ENCODE measurements at places on chromosomes 12 and 14.

DNA sequence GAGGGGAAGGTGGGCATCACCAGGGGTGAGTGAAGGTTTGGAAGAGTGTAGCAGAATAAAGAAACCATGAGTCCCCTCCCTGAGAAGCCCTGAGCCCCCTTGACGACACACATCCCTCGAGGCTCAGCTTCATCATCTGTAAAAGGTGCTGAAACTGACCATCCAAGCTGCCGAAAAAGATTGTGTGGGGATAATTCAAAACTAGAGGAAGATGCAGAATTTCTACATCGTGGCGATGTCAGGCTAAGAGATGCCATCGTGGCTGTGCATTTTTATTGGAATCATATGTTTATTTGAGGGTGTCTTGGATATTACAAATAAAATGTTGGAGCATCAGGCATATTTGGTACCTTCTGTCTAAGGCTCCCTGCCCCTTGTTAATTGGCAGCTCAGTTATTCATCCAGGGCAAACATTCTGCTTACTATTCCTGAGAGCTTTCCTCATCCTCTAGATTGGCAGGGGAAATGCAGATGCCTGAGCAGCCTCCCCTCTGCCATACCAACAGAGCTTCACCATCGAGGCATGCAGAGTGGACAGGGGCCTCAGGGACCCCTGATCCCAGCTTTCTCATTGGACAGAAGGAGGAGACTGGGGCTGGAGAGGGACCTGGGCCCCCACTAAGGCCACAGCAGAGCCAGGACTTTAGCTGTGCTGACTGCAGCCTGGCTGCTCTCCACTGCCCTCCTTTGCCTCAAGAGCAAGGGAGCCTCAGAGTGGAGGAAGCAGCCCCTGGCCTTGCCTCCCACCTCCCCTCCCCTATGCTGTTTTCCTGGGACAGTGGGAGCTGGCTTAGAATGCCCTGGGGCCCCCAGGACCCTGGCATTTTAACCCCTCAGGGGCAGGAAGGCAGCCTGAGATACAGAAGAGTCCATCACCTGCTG lies 7.0 kb downstream of the SERPINA1 start:
- no peak for DNase-seq

DNA sequence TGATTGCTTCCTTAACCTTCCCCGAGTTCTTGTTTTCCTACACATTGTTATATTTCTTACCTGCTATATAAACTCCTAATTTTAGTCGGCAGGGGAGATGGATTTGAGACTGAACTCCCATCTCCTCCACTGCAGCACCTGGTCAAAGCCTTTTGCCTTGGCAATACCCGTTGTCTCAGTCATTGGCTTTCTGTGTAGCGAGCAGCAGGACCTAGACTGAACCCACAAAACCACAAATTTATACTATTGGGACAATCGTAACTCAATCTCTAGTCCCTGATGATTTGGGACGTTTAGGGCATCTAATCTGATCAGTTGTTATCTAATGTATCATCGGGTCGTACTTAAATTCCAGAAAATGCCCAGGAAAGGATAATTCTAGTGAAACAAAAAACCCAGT lies 37.8 kb upstream of the BAZ1A start:
- no peak for DNase-seq

- DNase-seq = peak; percentile 40
These were observed 31.5 kb upstream of the PTGDR start for GRCh38 chr14:52235866-52236510.

- DNase-seq = no peak
These were observed 490.4 kb upstream of the ATP2B1 start for GRCh38 chr12:90199006-90199405.

DNA sequence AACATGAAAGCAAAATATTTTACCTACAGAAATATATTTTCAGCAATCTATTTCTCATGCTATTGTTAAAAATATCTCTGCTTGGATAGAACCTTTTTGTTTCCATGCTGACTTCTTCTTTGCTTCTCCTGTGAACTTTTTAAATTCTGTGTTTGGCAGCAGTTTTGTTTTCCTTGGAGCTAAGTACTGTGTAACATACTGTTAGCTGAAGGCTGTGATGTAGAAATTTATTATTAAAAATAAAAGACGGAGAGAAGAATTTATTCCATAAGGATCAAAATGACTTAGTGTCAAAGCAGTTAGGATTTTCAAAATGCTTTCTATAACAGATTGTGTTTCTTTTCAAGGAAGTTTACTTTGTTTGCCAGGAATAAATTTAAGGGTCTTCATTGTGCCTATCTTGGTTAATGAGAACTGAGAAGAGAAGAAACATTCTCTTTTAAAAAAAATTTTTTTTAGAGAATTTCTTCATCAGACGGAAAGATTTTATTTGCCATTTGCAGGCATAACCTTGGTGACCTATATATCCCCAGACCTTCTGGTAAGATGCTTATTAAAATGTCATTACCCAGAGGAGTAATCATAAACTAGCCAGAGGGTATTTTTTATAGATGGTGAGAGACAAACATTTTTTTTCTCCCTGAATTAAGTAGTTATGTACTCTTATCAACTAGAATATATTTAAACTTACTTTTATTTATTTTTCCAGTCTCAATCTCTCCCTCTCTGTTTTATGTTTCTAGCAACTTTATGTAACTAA lies 147.1 kb upstream of the SLCO1C1 start:
- no peak for DNase-seq

DNA sequence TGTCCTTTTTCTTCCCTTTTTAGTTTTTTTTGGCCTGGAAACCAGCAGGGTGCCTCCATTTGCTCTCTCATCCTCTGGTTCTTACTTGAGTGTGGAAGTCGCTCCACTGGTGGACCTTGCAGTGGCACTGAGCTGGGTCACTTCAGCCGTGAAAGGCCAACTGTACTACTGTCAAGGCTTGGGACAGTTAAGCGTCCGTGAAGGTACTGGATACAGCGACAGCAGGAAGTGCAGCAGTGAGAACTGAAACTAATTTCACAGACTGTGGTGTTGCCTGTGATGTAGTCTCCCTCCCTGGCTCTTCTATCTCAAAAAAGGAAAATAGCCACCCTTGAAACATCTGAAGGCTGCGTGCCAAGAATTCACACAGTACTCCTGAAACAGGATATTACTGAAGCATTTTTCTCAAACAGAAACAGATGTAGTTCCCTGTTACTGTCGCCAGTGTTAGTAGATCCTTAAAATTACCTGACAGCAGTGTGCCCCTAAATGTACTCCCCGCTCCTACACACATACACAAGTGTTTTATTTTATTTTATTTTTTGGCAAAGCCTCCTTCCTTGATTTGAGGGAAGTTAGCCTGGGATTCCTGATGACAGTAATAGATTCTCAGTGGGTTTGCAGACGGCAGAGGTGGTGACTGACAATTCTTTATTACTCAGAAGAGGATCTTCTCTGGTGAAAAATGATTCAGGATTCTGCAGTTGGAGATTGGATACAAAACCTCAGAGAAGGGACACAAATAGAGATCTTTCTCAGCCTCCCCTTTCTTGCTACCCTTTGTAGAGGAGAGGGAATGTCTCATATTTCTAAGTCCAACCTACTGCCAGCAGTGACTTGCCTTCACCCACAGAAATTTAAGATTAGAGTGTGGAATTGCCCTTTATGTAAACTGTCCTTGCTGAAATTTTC lies 4.4 kb downstream of the SUSD6 start:
- peak; percentile 57 for DNase-seq

GRCh38 chr12:64670919-64671639 lies 60.8 kb downstream of the RASSF3 start:
- peak; percentile 85 for DNase-seq

- no peak for DNase-seq
These were observed 364.2 kb downstream of the GALC start for GRCh38 chr14:87628780-87629179.

- DNase-seq = no peak
These were observed 150.3 kb upstream of the PRKD1 start for GRCh38 chr14:30077946-30078345.

GRCh38 chr14:73234029-73234428 lies 3.3 kb upstream of the PAPLN start:
- DNase-seq = no peak

GRCh38 chr12:106120519-106121105 lies 18.1 kb downstream of the NUAK1 start:
- no peak for DNase-seq

- DNase-seq = no peak
These were observed 543.7 kb upstream of the TMEM132C start for GRCh38 chr12:127723251-127723650.

- no peak for DNase-seq
These were observed 151.0 kb upstream of the LMO3 start for GRCh38 chr12:16756833-16757555.

DNA sequence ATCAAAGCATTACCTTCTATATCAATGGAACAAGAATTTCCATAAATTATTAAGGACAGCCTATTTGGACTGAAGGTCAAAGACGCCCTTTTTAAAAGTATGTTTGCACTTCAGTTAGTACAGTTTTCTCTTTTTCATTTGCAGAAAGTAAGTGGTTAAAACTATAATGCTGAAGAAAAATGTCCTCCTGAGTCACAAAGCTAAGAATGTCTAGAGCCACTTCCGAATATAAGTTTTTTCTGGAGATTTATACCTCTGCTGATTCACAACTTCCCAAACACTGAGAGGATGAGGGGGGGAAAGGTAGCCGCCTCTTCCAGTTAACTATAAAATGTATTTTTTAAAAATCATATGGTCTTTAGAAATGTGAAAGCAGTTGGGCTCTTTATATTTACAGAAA lies 84.9 kb downstream of the DUSP6 start:
- DNase-seq = no peak

DNA sequence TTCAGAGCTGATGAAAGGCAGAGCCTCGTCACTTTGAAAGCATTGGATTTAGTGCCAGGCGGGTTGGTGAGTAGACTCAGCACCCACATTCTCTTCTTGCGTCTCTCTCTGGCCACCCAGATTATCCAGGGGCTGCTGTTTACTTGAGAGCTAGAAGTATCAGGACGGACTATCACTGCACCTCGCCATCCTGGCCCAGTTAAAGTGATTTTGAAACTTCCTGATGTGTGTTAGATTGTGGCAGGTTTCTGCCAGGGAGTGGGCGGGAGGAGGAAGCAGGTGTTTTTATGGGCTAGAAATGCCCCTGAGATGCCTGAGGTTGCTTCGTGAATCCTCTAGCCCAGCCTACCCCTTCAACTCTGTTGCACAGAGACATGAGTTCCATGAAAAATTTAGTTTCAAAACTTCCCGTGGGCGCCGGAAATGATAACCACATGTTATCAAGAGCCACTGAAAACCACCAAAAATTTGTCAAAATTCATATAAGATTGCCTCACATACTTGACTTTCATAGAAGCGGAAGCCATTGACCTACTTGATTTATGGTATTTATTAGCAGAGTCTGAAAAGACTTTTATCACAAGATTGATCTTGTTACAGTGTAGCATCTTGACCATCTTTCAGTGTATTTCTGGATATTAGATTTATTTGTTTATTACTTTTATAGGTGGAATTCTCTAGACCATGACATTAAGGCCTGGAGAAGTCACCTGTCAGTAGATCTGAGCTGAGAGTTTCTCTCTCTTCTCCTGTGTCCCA lies 466.0 kb downstream of the RAD51B start:
- peak; percentile 74 for DNase-seq

- DNase-seq = no peak
These were observed 2.6 kb downstream of the LRRC10 start for GRCh38 chr12:69608114-69608513.

GRCh38 chr14:36817071-36817930 lies 155.6 kb downstream of the PAX9 start:
- DNase-seq = no peak

- DNase-seq = peak; percentile 47
These were observed at the start of gene TMEM120B for GRCh38 chr12:121712461-121713256. TSS of gene TMEM120B (plus strand) at chr12:121712752. CDS start at chr12:121712896, 144 bp downstream.

GRCh38 chr12:77122236-77122635 lies 56.9 kb upstream of the E2F7 start:
- DNase-seq = peak; percentile 92
